ENCODE measurements at places on chromosomes 16 and 17.

DNA sequence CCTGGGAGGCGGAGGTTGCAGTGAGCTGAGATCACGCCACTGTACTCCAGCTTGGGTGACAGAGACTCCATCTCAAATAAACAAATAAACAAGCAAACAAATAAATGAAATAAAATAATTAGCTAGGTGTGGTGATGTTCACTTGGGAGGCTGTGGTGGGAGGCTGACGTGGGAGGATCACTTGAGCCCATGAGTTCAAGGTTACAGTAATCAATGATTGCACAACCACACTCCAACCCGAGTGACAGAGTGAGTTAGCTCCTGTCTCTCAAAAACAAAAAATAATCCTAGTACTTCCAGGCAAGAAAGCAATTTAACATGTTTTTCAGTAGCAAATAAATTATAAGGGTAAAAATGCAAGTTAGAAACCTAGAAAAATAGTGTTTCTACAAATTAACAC lies 26.4 kb downstream of the CFDP1 start:
- no peak for DNase-seq

DNA sequence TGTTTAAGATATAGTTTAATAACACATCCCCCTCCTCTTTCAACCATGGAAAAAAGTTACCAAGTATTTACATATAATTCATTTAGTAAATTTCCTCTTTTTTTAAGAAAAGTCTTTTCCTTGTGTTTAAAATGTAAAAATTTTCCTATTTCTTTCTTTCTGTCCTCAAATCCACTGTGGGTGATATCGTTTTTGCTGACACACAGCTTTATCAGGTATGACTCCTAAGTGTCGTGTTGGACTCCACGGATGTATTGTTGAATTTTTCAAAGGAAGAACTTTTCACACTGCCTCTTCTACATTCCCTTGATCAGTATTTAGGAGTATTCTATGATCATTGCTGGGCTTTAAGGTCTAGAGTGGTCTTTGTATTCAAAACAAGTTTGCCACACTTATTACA lies 33.1 kb downstream of the CYLD start:
- no peak for DNase-seq

- DNase-seq: no peak
Measured at GRCh38 chr16:27822996-27823395, 240.5 kb downstream of the GSG1L start.

- DNase-seq: no peak
Measured at GRCh38 chr16:27852116-27852515, 211.4 kb downstream of the GSG1L start.

DNA sequence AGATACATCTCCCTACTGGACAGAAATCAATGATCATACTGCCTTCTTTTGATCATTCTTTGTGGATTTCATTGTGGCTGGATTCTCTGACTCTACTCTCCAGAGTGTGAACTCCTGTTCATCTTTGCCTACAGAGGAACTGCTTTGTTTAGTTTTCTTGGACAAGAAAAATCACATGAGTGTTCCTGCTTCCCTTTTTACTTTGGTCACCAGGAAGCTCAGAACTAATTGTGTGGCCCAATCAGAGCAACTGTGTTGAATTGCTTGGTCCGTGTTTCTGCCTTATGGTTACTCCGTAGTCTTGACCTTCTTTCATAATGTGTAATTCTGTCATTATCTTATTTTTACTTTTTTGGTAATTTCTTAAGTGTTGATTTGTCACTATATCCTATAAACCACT lies 97.0 kb downstream of the MAF start:
- no peak for DNase-seq

DNA sequence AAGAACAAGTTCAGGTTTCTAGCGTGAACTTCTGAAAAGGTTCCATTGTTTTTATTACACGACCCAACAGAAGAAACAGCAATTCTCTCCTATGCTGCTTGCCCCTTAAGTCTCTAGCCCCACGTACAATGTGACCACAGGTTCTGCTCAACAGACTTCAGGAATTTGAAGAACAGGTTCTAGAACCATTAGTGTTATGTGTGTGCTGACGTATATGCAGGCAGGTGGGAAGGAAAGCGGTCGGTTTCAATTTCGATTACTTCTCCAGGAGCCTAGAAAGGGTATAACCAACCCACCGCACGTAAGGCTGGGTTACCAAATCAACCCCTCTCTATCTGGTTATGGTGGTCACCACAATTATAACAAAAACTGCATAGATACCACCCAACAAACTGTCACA lies 39.4 kb downstream of the XPO6 start:
- DNase-seq: no peak

DNA sequence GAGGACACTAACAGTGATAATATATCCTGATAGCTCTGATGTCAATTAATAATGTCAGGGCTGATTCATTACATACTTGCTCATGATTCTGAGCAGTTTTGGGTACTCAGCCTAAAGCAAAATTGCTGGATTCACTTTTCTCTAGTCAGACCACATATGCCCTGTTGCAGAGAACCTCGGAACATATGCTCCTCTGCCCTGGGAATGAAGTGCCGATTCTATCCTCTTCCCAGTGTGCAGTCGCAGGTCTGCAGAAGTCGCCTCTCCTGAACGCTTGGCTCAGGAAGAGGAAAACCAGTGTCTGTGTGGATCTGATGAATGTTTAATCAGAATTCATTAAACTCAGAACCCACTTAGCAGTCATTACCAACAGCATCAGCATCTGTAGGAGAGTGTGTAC lies 34.5 kb downstream of the ABCC12 start:
- no peak for DNase-seq

DNA sequence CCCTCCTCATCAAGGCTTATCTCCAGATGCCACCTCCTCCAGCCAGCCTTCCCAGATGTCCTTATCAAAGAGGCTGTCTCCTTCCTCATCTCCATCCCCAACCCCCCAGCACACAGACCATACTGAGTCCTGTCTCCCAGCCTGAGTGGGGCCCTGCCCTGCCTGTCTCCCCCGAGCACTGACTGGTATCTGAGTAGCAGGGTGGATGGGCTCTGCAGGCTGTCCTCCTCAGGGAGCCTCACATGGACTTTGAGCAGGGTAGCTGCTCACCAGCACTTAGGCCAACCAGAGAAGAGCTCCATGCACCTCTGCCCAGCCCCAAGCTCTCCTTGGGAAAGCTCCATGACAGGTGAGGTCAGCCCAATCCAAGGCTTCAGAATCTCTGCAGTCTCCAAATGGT lies 20.0 kb upstream of the ITGA3 start:
- DNase-seq: no peak

DNA sequence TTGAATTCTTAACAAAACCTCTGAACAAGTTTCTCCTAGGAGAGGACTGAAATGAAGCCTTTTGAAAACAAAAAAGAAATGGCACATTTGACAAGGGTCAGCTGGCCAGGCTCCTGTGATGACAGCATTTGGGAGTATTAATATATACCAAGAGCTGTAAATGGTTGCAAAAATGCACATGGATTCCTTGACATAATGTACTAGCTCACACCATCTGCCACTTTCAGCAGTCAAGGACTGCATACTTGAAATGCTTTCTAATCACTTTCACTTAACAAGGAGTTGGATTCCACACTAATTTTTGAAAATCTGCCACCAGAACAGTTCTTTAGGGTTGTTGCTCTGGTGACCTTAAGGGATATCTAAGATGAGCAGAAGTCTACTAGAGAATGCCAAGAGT lies 236.7 kb upstream of the TOX3 start:
- DNase-seq: no peak

DNA sequence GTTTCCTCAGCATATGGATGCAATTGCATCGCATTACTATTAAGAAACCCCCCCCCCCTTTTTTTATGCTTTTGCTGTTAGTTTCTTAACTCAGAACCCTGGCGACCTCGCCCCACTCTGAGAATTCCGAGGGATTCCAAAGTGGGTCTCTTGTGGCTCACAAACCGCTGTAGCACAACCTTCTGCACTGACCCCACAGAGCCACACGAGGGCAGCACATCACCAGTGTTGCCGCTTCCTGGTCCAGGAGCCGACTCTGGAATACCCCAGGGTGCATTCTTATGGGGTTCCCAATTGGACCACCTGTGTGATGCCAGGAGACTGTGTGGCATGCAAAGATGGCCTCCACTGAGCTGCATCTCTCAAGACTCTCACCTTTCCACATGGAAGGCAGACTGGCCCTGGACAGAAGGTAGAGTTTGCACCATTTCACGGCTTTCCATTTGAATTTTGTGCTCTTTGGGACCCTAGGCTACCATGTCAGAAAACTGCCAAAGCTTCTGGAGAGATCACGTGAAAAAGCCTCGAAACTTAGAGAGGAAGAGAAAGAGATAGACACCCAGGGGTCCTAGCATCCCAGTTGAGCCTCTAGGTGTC lies 432.7 kb upstream of the ASIC2 start:
- DNase-seq: no peak

- no peak for DNase-seq
Measured at GRCh38 chr16:62445909-62446308, 409.7 kb upstream of the CDH8 start.

Measured in SK-N-MC (cell line).